Amygdala (tissue), 56 donors: ENCODE measurements at places on chromosomes 16 and 17.

DNA sequence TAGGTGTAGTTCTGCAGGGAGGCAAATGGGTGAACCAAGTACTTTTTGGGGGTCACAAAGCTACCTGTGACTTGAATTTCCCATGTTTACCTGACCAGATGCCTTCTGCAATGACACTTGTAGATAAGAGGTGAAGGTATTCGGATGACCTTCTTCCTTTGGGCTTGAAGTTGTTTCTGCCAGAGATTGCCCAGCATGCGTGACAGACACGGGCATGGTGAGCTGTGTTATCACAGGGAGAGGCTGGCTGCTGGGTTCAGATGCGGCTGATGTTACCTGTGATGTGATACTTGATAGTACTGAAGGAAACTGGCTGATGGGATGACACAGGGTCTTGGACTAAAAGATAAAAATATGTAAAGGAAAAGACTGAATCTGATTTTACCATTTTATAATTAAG is 14.1 kb downstream of the PKD1L3 start:
- DNase-seq: no peak

GRCh38 chr17:79922798-79923197 is 83.6 kb upstream of the CBX4 start:
- no peak for DNase-seq

DNA sequence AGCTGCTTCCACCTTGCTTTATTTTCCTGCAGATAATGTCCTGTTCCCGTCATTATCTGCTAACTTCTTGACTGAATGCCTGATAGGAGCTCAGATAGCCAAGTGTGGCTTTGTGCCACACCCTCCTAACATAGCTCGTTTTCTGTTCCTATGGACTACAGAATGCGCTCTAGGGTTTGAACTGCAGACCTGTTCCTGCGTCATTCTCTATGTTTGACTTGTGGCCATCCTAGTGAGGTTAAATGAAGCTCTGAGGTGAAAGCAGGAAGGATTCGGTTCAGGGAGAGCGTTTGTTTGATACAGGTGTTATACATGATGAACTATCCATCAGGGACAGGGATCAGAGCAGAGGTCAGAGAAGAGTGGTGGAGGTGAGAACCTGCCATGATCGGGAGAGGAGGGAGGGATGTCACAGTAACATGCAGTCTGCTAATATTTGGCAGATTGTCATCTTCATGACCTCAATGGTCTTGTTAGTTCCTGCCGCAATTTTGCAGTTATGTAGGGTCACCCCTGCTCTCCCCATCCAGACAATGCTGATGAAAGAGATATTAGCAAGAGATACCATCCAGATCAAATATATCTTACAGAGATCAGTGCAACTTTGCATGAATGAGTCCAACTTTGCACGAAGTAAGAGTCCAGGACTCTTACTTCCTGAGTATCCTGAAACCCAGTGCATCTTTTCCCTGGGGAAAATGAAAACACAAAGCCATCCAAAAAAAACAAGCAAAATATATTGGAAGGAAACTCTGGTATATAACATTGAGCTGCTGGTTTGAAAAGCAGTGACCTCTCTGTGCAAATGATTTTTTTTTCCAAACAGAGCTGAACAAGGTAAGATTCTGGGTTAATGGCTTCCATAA is 32.8 kb downstream of the MPHOSPH6 start:
- DNase-seq: no peak

GRCh38 chr17:27993723-27994310 is 48.7 kb upstream of the NLK start:
- DNase-seq: no peak

GRCh38 chr17:76274112-76274956 is 9.2 kb downstream of the UBALD2 start:
- no peak for DNase-seq

DNA sequence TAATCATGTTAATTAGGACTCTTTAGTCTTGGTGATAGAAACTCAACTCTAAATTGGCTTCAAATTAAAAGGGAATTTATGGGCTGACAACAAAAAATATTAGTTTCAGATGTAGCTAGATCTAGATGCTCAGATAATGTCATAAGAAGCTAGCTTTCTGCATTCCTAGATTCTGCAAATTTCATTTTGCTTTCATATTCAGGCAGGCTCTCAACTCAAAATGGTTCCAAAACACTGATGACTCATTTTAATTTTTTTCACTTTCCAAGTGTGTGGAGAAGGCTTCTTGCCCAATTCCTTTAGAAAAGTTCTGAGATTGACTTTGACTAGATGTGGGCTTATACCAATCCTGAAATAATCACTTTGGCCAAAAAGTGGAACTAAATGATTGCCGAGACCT is 236.7 kb upstream of the GOT2 start:
- DNase-seq: no peak

DNA sequence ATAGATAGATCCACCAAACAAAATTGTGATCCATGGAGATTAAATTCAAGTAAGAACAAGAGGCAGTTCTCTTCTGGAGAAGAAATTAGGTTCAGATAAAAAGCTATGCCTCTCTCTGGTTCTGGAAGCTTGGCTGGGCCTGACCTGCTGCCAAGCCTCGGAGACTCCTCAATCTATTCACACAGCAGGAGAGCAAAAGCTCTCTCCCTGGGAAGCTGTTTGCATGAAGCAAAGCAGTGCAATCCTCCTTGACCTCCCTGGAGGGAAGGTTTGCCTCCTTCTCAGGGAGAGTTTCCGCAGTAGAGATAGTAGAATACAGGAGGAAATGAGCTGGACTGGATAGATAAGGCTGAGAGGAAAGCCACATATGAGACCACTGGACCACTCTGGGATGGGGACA is 78.1 kb upstream of the GNAO1 start:
- no peak for DNase-seq

DNA sequence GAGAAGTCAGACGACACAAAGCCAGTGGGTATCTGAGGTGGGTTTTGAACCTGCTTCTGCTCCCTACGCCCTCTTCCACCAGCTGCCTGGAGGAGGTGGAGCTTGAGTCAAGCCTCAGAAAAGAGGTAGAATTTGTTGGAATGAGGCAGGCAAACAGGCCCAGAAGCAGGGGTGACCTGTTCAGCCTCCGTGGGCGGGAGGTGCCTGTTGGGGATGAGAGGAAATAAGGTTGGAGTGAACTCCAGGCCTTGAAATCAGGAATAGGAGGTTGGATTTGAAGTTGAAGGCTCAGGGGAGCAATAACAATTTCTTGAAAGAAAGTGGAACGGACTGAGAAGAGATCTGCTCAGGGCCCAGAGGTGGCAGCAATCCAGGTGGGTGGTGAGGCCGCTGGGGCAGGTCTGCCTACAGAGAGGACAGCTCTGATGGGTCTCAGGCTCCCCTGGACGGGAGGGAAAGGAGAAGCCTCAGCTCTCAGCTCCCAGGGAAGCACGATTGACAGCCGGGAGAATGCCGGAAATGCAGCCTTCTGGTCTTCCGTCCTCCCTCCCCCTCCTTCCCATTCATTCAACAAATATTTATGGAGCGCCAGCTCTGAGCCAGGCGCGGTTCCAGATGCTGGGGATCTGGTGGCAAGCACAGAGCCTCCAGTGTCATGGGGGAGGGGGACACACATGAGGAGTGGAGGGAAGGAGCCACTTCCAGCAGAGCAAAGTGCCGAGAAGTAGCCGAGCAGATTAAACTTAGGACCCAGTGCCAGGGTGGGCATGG is 61.9 kb upstream of the CIBAR2 start:
- DNase-seq: no peak

DNA sequence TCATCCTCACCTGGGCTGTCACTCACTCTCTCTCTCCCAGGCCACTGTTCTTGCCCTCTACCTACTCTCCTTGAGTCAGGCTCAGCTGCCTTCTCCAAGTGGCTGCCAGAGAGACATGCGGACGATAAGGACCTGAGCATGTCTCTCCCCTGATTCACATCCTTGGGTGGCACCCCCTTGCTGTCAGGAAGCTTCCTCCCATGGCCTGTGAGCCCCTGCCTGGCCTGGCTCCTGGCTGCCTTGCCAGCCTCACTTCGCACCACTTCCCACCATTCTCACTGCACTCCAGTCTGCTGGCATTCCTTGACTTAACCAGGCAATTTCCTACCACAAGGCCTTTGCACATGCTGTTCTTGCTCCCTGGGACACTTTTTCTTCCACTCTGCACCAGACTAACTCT is 2.7 kb upstream of the ALDH3A1 start:
- DNase-seq: no peak

DNA sequence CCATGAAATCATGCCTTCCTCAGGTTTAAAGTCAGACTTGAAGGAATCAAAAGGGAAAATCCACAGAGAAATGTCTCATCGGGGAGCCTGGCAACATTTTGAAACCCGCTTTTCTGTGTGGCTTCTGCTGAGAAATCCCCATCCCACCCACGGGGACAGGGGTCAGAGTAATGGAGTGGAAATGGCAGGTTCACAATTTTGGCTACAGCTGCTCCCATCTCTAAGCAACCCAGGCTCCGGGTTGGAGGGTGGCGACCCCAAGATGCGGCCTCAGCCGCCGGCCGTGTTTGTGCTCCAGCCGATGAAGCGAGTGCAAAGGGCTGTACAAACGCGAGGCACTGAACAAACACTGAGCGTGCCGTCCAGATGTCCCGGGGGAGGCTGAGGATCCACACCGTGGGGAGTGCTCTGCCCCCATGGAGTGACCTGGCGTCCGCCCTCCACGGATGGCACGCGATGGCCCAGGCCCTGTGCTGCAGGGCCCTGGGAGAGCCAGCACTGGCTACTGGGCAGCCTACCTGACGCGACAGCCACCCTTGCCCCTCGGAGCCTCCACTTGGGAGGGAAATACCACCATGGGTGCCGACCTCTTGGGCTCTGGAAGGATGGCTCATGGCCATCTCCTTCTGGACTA is 22.2 kb downstream of the SLC43A2 start:
- DNase-seq: no peak

DNA sequence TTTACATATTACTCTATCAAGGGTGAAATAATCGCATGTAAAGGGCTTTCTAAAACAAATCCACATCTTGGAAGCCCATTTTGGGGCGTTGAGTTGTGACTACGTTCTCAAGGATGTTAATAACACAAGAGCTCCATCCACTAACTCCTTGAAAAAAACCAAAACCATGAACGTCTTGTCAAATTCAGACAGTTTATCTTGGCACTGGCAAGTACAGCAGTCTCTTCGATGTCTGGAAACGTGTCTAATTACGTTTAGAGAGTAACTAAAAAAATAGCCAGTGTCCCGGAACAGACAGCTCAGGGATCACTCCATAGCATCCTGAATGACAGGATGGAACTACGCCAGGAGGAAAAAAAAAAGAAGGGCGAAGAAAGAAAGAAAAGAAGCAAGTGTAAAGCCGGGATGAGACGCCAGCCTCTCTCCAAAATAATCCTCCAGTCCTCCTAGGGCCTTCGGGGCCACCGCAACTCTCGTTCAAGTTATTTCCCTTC is 954 bp downstream of the MYO1D start:
- DNase-seq: no peak

DNA sequence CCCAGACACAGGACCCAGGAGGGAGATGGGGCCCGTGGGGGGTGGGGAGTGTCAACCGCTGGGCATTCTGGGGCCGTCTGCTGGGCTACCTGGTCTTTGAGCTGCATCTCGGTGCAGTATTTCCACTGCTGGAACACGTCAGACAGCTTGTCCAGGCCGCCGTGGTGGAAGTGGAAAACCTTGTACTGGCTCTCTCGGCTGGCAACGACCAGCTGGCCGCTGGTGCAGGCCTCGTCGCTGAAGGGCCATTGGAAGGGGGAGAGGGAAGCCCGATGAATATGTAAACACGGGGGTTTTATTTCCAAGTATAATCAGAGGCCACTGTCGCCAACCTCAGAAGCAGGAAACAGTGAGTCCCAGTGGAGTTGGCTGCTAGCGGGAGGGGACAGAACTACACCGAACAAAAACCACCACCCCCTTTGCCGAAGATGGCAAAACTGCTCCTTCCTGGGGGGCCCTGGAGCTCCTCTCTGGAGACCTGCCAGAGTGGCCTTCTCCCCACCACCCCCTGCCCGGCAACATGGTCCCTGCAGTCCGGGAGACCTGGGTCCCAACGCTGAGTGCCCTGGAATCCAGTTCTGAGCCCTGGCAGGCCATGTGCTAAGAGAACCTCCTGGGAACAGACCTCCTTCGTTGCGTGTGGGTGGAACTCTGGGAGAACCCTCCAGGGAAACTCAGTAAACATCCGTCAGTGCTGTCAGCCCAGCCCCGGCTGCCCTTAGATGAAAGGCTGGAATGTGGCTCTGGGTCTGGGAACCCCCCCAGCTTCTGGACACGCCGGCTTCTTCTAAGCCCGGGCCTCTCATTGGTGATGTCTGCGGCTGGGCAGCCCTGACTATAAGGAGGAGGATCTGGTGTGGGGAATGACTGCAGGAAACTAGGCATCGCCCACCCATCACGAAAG is 84.1 kb downstream of the TBC1D16 start:
- peak; percentile 80 for DNase-seq

DNA sequence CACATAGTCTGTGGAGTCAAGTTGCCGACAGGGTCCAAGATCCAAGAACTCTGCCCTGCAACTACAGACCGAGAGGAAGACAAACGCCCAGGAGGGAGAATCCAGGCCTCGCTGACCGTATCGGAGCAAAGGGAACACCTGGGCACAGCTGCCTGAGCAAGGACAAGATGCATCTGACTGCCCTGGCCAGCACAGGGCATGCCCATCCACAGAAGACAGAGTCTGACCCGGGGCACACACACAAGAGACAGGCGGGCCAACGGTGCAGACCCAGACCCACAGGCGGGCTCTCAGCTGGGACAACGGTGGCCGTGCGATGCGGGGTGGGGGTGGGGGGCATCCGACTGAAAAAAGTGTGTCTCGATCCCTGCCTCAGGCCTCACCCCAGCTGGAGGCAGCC is 6.2 kb downstream of the RAB40B start:
- DNase-seq: no peak

DNA sequence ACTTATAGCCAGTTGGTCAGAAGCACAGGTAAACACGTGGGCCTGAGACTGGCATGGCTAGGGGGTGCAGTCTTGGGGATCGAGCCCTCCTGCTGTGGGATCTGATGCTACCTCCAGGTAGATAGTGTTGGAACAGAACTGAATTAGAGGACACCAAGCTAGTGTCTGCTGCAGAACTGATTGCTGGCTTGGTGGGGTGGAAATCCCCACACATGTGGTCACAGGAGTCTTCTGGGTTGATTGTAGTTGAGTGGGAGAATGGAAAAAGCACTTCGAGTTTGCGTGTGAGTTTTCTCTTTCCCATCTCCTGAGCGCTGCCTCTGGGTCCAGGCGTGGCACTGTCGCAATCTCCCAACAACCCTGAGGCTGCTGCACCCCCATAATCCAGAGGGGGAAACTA is 8.0 kb upstream of the SPATA32 start:
- DNase-seq: no peak

GRCh38 chr17:6092182-6092902 is 22.2 kb downstream of the WSCD1 start:
- no peak for DNase-seq

DNA sequence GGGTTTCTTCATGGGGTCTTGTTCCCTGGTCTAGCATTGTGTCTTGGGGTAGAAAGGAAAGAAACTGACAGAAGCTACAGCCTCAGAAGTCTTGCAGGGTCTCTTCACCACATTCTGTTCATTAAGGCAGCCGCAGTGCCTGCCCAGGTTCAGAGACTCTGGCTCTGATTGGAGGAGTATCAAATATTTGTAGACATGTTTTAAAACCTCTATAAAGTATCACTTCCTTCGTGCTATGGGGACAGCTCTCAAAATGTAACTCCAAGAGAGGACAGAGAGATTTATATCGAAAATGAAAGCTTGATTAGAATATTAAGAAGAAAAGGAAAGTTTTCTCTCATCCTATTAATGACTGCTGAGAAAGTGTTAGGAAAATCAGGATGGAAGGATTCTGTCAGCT is 107.0 kb upstream of the CACNG3 start:
- DNase-seq: no peak

- no peak for DNase-seq
Measured at GRCh38 chr17:76532072-76532651, 5.3 kb downstream of the CYGB start.

GRCh38 chr16:72664509-72665408 is 383.2 kb downstream of the ZFHX3 start:
- DNase-seq: peak; percentile 96
